ENCODE measurements at places on chromosomes 11 and 22. TPM values are rescaled to one million over a fixed set of nuclear protein-coding genes. Genes with fewer than 3 reads are reported as not detected.

Gene CRYBB1
- not detected for total RNA-seq

Gene GLYATL2
- not detected for total RNA-seq

Gene CD6
- total RNA-seq: 0.18 TPM

Gene INS
- not detected for total RNA-seq

Gene NCF4
- total RNA-seq: not detected

Gene NLRP10
- not detected for total RNA-seq
